ENCODE measurements at places on chromosomes 3 and 15.

- peak; percentile 22 for DNase-seq
Measured at GRCh38 chr3:126983653-126984390, 907 bp downstream of the PLXNA1 start.

DNA sequence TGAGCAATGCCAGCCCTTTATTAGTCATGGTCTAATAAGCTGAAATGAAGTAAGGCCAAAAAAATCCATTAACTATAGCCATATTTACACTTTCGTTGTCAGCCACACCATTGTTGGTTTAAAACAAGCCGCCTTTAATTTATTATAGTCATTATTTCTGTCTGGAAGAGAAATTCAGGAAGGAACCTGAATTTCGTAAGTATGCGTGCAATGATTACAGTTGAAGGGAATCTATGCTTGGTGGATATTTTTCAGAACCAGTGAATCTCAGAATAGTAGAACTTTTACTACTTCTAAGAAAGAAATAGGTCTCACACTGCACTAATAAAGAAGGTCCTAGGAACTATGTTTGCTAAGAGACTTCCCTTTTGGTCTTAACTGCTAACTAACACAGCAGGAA lies 59.1 kb downstream of the FAM43A start:
- no peak for DNase-seq

- DNase-seq = no peak
Measured at GRCh38 chr3:194132465-194133286, 3.3 kb upstream of the HES1 start.

DNA sequence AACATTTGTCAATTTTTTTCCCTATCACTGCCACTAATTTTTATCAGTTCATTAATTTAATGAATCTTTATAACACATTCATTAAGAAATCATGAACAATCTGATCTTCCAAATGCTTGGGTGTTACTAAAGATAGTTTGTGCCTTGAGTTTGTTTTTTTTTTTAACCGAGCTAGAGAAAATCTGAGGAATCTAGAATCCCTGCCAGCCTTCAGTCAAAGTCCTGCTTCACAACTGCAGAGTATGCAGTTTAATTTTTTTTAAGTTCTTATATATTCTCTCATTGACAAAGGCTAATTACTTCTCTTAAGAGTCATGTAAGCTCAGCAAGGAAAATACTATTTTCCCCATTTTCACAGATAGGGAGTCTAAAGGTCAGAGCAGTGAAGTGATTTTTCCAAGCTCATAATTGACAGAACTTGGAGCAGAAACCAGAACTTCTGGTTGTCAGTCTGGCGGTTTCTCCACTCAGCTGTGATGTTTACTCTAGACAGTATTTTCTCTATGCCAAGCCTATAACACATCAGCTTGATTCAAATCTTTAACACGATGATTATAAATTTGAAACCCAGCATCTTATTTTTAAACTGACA lies 55.7 kb downstream of the TNIK start:
- no peak for DNase-seq

DNA sequence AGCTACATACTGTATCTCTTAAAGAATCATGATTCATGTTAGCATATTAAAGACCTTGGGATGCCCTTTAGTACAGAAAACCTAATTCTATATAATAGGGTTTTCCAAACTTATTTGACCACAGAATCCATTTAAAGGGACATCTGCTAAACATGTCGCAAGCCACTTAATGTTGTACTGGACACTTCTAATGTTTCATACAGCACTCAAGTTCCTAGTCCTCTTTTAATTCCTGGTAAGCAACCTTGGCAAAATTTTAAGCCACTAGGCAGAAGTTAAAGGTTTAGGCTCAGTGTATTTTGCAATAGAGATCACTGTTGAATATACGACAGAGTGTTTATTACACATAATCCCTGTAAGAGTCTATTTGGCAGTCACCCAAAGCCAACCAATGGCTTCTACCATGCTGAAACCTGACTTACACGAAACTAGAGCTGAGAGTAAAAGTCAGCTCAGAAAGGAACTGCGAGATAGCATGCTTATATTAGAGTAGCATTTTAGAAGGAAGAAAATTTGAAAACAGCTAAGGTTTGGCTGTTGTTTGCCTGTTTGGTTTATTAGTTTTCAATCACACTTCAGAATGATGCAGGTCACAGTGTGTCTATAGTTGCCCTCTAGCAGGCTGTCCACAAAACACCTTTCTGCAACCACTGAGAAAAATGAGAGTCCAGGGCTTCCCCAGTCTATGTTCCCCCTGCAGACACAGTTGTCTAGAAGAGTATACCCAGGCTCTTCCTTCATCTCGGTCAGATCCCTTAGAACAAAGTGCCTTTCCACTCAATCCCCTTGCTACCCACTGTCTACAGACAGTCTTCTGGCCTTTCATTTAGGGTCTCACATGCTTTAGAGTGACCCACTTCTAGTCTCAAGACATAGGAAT lies 104.4 kb downstream of the FMN1 start:
- peak; percentile 27 for DNase-seq

DNA sequence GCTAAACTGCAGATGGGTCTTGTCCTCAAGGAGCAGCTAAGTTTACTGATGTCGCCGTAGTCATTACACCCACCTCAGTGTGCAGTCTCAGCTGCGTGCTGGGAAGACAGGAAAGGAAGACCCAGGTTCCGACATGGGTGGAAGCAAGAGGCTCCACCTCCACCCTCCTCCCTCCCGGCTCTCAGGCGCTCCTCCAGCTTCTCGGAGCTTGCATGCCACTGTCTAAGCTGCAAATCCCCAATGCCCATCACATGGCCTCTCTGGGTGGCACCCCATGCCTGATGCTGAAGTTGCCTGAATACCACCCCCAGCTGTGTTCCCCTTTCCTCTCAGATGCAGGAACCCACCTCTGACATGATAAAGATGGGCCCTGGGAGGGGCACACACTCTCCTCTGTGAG lies 58.5 kb downstream of the MGLL start:
- no peak for DNase-seq

DNA sequence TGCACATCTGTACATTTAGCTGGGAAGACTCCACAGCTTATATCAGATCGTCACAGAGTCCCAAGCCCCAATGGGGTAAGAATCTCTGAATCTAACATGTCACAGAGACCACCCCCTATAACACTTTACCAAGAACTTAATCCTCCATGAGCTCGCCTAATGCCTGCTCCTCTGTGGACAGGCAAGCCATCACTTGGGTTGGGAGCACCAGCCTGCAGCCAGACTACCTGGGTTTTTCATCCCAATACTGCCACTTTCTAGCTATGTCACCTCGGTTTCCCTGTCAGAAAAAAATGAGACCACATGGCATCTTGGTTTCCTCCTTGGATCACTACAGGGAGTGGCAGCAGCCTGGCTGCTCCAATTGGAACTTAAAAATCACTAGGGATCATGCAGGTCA lies 277.9 kb upstream of the TLE3 start:
- DNase-seq = no peak

DNA sequence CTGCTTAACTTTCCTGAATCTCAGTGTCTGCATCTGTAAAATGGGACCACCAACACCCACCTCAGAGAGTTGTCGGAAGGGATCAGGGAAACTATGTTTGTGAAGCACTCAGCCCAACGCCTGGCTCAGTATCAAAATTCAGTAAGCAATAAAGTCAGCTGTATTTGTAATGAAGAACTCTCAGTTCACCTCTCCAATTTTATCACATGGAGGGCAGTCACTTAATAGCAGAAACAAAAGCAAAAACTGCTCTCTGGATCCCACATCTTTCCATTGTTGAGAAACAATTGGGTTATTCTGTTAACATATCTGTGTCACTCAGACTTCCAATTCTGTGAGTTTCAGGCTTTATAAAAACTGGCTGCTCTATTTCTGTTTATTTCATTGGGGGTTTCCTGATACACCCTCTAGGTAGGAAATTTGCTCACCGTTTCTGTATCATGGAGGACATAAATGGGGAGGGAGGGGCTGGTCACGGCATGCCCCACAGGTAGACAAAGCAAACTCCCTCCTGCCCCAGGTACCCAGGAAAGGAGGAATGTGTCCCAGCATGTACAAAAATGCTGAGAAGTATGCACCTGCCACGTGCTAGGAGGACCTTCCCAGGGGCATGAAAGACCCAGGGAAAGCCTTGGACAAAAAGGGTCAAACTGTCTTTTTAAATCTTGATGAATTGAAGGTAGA lies 81.4 kb upstream of the LMOD3 start:
- DNase-seq = no peak

GRCh38 chr3:184745526-184745925 lies 33.7 kb upstream of the MAGEF1 start:
- DNase-seq = no peak

DNA sequence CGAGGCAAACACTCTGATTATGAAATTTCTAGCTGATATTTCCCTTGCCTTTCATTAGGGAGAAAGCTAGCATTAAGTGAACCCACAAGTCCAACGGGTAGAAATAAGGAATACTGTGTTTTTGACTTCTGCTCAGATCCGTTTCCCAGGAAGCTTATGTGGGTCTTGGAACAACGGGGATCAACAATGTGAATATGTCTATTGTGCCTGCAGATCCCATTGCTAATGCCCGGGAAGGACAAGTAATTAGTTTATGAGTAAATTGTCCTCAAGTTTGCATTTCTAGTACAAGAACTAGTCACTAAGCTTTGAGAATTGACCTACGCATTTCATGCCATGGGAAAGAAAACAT lies 236.4 kb downstream of the UACA start:
- no peak for DNase-seq

DNA sequence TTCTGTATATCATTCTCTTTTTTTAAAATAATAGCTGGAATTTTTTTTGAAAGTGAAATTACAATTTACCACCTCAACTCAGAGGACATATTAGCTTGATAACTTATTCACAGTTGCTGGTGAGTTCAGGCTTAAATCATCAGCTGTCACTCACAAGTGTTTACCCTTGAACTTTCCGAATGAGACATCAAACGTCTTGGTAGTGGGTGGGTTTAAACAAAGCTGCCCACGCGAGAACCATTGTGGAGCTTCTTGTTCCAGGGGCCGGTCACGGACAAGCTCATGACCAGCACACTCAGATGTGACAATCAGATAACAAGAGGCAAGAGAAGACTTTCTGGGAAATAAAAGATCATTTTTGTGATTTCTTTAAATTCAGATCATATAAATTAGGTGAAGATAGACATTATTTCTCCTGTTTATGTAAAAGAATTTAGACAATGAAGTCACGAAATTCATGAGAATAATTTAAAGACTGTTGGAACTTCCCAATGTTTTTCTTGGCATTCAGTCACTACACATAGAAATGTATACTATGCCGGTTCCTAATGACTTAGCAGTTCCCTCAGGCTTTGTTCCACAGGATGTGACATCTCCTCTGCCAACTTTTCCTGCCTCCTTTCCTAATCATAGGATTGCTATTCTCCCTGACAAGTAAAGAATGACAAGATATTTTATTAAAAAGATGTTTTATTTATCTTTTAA lies 29.3 kb downstream of the BTD start:
- DNase-seq = no peak

GRCh38 chr3:97882975-97883598 lies 61.3 kb downstream of the CRYBG3 start:
- DNase-seq = peak; percentile 47

GRCh38 chr15:64163659-64164362 lies 989 bp upstream of the PPIB start:
- no peak for DNase-seq

DNA sequence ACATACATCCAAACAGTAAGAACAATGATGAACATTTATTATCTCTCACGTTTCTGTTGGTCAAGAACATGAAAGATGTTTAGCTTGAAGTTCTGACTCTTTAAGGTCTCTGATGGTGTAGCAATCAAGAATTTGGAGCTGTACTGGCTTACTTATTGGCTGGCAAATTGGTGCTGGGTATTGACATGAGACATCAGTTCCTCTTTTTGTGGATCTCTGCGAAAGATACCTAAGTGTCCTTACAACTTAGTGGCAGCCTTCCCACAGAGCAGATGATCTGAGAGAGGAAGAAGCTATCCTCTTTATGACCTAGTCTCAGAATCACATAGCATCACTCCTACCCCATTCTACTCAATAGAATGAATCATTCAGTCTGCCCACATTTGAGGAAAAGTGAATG lies 309.8 kb upstream of the DCBLD2 start:
- DNase-seq = no peak

DNA sequence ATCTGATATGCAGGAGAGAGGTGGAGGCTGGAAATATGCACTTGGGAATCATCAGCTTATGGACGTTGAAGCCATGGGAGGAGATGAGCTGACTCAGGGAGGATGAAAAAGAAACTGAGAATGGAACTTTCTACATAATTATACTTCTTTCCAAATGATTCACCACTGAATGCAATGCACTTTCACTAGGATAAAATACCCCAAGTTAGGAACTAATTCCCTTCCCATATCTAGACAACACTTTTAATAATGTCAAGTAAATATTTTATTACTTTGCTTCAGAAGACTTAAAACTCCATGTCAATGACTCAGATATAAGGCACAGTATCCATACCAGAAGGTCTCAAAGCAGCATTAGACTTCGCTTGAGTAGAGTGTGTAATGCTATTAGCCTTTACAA lies 24.2 kb downstream of the NPTN start:
- no peak for DNase-seq

GRCh38 chr3:116929505-116930222 lies 220.1 kb downstream of the TUSC7 start:
- DNase-seq = no peak

DNA sequence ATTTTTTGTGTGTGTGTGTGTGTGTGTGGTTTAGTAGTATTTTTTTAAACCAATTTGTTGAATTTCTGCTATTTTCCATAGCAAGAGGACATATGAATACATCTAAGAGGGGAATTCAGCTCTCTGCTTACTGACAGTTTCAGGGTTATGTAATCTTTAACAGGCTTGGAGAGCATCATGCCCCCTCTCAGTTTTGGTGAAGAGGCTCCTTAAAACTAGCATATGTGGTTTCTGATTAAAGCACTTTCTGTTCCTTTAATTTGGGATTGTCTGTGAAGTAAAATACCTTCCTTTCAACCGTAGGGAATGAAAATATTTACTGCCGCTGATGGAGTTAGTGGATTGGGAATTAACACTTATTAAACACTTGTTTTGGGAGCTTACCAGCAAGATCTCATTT lies 19.4 kb upstream of the NFKBIZ start:
- DNase-seq = no peak

DNA sequence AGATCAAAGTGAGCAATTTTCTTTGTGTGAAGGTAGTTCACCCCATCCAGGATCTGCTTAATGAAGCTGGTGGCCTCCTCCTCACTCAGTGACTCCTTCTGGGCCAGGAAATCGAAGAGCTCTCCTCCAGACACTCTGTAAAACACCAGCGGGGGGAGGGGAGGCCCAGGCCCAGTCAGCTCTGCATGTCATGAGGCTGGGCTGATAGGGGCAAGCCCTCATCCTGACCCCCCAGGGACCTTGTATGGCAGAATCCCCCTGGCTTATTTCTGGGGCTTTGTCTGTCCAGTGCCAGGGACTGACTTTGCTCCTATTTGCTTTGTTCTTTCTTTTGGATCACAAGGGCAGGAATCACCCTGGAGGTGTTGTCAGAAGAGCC lies 74.9 kb downstream of the DAPK2 start:
- no peak for DNase-seq

DNA sequence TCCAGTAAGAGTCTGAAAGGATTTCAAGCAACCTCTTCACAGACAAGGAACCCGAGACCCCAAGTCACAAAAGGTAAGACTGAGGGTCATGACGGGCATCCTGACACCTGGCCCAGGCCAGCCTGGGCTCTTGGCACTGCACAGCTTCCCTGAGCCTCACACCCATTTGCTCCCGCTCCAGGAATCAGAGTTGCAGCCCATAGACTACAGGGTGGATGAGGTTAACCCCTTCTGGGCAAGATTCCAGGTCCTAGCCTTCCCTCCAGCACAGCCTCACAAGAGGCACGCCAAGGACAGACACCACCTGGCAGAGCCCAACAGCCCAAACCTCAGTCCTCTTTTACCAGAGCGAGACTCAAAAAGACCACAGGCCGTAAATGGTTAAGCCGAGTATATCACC lies 36.2 kb downstream of the RBPMS2 start:
- DNase-seq = no peak

Data from DMS79 (cell line).